ENCODE measurements at places on chromosomes 7 and 10.
A peak's percentile ranks its signal among the peaks of the same experiment; 100 is the strongest.

- DNase-seq: no peak
These were observed 288.7 kb downstream of the SDK1 start for GRCh38 chr7:3589752-3590151.

DNA sequence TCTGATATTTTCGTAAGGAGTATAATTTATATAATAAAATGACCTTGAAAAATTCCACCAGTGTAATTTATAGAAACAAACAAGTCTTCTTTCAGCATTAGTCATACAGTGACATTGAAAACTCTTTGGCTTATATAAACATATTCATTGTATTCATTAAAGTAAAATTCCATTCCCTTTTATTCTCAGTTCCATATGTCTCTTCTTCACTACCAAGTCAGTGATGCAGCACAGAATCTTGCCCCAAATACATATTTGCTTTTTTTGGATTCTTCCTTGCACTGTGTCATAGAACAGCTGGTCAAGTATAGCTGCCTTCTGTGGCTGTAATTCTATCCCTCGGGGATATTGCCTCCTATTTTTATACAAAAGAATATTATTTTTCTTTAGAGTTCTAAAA, 884.5 kb upstream of the POT1 start:
- peak; percentile 45 for DNase-seq

DNA sequence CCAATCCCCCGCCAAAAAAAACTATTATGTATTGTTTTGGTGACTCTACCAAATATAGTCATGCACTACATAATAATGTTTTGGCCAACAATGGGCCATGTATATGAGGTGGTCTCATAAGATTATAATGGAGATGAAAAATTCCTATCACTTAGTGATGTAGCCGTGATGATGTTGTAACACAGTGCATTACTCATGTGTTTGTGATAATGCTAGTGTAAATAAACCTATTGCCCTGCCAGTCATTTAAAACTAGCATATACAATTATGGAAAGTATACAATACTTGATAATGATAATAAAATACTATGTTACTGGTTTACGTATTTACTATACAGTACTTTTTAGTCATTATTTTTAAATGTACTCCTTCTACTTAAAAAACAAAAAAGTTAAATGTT, 101.5 kb downstream of the SLC25A40 start:
- no peak for DNase-seq

- DNase-seq: no peak
These were observed 47.5 kb downstream of the PODXL start for GRCh38 chr7:131508754-131509486.

DNA sequence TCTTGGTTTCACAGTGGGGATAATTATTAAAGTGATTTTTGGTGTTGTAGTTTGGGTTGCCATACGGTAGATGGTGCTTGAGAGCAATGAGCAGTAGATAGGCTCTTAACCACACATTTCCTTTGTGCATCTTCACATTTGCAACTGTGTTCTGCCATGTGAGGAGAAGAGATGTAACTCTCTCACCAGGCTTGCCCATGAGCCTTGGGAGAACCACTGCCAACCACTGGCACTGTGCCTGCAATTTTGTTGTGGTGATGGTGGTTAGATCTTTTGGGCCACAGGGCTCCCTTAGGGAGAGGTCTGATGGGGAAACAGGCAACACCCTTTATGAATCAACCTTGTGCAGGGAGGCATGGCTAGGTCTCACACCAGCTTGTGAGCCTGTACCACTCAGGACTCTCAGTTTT, 204.3 kb downstream of the CCDC7 start:
- no peak for DNase-seq

DNA sequence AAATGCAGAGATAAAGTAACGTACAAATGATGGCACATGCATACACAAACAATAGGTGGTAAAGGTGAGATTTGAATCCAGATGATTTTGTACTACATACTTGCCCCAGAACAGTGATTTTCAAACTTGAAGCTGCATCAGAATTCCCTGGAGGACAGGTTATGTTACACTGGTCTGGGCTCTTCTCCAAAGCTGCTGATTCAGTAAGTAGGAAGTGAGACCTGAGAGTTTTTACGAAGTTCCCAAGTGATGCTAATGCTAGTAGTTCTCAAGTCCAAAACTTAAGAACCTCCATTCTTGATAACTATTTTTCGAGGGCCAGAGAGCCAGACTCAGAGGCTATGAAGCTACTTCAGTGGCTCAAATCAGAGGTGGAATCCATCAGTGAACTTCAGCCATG, 159.0 kb upstream of the POM121L12 start:
- peak; percentile 11 for DNase-seq

- no peak for DNase-seq
These were observed 12.5 kb upstream of the SRGN start for GRCh38 chr10:69075431-69075830.

GRCh38 chr10:88999625-89000024, 9.0 kb downstream of the FAS start:
- DNase-seq: no peak

GRCh38 chr10:90695915-90696676, 161.7 kb downstream of the HTR7 start:
- no peak for DNase-seq

GRCh38 chr10:77983384-77984341, 45.7 kb downstream of the POLR3A start:
- peak; percentile 66 for DNase-seq

DNA sequence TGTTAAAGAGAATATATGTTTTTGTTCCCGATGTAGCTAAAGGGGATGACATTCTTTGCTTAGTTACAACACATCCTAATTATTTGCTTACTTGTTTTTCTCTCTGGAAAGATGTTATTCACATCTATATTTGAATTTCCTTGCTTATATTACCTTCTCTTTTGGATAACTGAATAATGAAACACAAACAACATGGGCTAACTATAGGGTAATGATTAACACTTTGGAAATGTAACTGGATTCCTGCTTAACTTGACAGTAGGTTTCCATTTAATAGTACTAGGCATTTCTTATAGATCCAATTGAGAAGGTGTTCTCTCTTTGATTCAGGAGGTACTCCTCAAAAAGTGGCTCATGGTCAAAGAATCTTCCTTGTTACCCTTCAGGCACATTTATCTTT, 141.1 kb downstream of the CCSER2 start:
- no peak for DNase-seq

DNA sequence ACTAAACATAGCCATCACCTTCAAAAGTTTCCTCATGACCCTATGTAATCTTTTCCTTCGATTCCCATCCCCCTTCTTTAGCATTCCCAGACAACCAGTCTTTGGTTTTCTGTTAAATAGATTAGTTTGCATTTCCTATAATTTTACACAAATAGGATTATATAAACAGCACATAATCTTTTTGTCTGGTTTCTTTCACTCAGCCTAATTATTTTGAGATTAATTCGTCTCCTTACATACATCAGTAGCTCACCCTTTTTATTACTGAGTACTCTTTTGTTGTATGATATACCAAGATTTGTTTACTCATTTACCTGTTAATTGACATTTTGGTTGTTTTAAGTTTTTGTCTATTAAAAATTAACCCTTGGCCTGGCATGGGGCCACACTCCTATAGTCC, 354.7 kb upstream of the CHRM2 start:
- no peak for DNase-seq

DNA sequence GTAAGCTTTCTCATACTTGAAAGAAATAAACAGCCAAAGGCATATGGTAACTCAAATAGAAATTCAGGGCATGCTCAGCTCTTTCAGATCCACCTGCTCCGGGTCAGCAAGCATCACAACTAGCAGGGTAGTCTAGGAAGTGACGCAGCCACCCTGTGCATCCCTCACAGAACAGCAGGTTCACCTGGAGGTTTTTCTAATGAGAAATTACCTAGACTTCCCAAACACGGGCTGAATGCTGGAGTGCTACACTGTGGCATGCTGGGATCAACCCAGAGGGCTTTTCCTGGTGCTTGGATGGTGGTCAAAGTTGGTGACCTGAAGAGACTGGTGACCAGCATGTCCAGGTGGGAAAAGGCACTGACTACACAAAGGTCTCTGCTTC, 66.8 kb upstream of the DNAJB6 start:
- DNase-seq: no peak

DNA sequence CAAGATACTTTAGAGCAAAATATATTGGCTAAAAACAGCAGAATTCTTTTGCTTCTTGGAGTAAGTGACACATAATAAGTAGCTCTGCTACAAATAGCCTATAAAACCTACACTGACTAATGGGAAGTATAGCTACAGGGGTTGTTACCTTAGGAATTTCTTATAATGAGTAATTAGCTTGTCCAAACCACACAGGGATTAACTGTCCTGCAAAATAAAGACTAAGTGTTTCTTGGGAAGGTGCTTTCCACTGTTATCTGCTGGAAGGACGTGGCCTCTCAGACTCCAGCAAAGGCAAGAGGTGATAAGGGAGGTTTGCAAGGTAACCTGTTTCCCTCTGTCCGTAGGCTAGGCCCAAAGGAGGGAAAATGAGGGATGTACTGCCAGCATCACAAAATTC, 302.4 kb downstream of the DOCK4 start:
- DNase-seq: no peak

DNA sequence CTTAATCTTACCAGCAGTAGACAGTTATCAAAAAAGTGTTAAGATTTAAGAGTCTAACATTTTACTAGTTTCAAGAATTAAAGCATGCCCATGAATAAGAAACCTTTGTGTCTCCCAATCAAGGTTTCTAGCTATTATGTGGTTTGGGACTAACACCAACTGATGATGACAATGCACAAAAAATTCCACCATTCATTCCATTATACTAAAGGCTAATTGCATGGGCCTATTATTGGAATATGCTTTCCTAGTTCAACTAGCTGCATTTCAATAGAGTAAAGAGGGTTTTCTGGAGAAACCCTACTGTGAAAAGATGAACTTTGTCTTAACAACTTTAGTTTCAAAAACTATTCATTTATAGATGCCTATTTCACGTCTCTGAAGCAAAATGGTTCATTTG, 44.6 kb downstream of the UBE2H start:
- DNase-seq: peak; percentile 51

GRCh38 chr7:6833636-6834035, 7.6 kb upstream of the CCZ1B start:
- no peak for DNase-seq

GRCh38 chr10:74822101-74822500, 4.3 kb upstream of the KAT6B start:
- no peak for DNase-seq

- peak; percentile 61 for DNase-seq
These were observed 10.9 kb upstream of the KIAA1549 start for GRCh38 chr7:138992052-138992531.

GRCh38 chr10:87862679-87863052, 667 bp downstream of the KLLN start:
- no peak for DNase-seq

DNA sequence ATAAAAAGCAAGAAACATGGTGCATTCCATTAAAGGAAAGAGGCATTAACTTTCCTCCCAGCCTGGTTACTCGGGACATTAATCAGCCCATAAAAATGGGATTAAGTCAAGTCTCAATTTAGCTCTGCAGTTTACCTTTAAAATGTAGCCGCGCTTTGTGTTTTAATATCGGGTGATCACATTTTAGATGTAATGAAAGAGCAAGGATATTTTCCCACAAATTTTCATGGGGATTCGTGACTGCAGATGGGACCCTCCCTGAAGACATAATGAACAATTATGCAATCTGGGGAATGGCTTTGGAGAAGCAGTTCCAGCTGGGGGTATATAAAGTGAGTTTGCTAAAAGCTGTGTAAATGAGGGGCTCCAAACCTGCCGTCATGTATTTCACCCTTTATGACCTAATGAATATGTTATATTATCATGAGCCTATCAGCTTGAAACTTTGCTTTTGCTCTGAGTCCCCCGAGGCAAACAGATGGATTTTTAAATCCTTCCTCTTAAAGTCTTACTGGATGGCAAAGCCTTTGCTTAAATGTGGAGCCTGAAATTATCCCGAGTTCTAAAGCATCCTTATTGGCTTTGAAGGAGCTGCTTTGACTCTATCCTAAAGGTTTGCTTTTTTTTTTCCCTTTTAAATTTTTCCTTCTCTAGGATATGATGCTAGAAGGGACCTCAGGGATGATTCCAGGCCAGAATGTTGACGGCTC, 31.8 kb downstream of the BAMBI start:
- DNase-seq: no peak

DNA sequence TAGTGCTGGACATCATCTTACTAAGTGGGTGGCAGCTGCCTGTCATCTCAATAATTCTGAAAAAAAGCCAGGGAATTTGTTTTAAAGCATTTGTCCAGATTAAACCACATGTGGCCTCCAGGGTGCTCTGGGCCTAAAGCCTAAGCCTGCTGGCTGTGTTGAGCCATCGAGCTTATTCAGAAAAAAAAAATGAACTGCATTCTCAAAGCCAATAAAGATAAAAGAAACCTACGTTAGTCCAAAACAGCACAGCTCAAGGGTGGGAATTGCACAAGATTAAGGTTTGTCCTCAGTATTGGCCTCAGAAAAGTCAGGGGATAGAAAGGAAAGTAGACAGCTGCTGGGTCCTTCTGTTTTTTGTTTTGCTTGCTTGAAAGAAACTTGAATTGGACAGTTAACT, 22.6 kb upstream of the PRTFDC1 start:
- DNase-seq: peak; percentile 69

GRCh38 chr10:68562661-68563570, 2.8 kb downstream of the TET1 start:
- DNase-seq: peak; percentile 60

GRCh38 chr7:3092468-3092867, 48.8 kb upstream of the CARD11 start:
- DNase-seq: peak; percentile 10

Measured in astrocyte of the spinal cord (primary cell).